ENCODE measurements at places on chromosomes 12 and 14. TPM values are rescaled to one million over a fixed set of nuclear protein-coding genes. Genes with fewer than 3 reads are reported as not detected.

DNA sequence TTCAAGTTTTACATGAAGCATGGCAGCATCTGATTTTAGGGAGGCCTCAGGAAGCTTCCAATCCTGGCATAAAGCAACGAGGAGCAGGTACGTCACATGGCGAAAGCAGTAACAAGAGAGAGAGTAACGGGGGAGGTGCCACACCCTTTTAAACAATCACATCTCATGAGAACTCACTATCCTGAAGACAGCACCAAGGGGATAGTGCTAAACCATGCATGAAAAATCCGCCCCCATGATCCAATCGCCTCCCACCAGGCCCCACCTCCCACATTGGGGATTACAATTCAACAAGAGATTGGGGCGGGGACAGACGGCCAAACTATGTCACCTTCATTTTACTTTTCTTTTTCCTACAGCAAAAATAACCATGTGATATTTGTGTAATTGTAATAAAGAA is 7.2 kb upstream of the MAP3K9 start:
- DNase-seq: no peak

NOXRED1 gene
- total RNA-seq: not detected

DNA sequence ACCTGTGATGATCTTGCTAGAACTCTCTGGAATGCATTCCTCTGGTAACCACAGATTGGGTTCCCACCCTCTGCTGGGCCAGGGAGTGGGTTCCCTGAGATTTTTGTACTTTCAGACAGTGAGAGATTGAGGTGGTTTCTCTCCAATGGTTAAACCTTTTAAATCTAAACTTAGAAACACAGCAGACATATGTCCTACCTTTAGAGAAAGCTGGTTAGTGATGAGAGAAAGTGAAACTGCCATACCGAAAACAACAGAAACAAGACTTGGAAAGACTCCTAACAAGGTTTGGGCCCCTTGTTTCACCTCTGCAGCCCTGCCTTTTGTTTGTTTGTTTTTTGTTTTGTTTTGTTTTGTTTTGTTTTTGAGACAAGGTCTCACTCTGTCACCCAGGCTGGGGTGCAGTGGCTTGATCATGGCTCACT is 9.7 kb upstream of the SGPP1 start:
- no peak for DNase-seq

GRCh38 chr14:54562334-54562733 is 4.6 kb upstream of the SAMD4A start:
- no peak for DNase-seq

CLEC4C gene
- total RNA-seq: not detected

DNA sequence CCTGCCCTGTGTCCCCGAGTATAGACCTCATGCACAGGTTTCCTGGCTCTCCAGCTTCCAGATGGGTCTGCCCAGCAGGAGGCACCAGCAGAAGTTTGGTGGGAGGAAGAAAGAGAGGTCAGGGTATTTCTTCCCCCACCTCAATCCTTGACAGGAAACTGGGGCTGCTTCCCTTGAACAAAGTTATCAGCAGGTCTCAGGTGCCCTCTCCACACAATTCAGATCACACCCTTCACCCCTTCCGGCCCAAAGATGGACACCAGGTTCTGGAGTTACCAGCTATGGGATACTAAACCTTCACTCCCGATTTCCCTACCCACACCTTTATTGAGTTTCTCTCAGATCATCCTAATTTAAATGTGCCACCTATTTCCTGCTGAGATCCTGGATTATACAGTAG is 1.2 kb downstream of the SART3 start:
- no peak for DNase-seq

DNA sequence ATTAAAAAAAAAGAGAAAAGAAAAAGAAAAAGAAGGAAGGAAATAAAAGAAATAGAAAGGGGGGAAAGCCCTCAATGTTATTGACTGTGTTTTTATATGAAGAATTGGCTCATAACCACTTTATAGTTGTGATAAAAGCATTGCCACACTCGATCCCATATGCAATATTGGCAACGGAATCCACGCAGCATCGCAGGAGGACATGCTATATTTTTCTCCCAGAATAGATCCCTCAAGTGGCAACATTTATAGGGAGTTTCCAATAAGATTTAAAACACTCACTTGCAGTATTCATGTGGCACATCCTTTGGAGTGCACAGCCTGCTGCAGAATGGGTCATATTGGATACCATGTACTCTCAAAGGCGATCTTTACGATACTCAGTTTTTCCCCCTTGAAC is 223.3 kb downstream of the EGLN3 start:
- DNase-seq: no peak

- no peak for DNase-seq
Measured at GRCh38 chr12:3726456-3726855, 26.5 kb downstream of the CRACR2A start.

LRTM2 gene
- not detected for total RNA-seq

DNA sequence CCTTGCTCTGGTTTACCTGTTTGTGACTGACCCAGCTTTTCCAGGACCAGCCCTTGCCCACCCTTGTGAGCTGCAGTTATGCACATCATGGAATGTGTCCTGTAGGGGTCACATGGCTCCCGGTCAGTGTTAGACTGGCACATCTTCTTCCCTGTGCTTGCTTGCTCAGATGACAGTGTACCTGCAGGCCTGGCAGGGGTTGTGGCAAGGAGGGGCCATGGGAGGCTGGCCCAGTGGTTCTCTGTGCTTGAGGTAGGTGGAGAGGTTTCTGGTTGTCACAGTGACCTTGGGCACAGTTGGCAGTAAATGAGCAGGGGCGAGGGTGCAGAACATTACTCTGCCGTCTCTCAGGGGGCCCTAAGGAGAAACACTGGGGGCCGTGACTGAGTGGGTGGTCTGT is 27.6 kb upstream of the RD3L start:
- no peak for DNase-seq

FAM234B gene
- total RNA-seq: 3.4 TPM

- DNase-seq: peak; percentile 54
Measured at GRCh38 chr12:131105736-131106348, 152.1 kb downstream of the ADGRD1 start.

DNA sequence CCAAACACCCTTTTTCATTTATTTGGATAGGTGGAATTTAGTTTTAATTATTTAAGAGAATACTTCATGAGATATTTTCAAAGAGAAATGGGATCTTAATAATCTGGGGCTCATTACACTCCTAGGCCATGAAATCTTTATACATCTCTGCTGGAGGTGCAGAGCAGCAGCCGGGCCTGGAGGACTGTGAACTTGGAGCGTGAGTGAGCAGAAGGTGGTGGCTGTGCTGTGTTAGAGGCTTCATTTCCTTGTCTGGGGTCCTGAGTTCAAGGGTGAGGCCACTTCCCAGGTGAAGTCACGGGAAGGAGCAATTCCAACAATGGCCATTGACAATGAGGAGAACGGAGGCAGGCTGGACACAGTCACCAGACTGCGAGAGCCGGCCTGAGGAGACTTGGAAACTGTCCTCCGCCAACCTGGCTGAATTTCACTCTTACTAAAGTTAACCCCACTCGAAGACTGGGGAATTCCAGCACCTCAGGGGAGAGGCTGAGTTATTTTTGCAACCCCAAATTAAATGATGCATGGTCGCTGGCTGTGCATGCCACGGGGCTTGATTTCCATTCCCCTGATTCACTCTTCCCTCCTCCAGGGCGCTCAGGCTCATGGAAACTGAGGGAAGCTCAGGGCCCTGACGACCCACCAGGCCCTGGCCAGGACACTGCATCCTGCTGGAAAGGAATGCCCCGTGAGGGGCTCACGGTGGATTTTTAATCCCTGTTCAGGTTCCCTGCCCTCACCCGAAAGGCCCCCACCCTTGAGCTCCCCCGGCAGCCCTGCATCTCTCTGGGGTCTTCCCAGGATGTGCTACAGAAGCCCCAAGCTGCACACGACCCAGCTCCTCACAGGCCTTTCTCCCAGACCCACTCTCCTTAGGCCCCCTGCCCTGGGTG is 22.6 kb upstream of the TRAF3 start:
- no peak for DNase-seq

MYF5 gene
- total RNA-seq: not detected

DNA sequence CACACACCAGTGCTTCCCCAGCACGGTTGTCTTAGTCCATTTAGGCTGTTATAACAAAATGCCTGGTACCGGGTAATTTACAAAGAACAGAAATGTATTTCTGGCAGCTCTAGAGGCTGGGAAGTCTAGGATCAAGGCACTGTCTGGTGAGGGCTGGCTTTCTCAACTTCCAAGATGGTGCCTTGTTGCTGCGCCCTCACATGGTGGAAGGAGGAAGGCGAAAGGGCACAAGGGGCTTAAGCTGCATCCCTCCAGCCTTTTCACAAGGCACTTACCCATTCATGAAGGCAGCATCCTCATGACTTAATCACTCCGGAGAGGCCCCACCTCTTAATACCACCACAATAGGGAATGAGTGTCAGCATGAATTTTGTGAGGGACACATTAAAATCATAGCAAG is 155.5 kb downstream of the SLC15A5 start:
- no peak for DNase-seq

GRCh38 chr12:107474639-107475539 is 210.7 kb upstream of the PWP1 start:
- DNase-seq: no peak

DNA sequence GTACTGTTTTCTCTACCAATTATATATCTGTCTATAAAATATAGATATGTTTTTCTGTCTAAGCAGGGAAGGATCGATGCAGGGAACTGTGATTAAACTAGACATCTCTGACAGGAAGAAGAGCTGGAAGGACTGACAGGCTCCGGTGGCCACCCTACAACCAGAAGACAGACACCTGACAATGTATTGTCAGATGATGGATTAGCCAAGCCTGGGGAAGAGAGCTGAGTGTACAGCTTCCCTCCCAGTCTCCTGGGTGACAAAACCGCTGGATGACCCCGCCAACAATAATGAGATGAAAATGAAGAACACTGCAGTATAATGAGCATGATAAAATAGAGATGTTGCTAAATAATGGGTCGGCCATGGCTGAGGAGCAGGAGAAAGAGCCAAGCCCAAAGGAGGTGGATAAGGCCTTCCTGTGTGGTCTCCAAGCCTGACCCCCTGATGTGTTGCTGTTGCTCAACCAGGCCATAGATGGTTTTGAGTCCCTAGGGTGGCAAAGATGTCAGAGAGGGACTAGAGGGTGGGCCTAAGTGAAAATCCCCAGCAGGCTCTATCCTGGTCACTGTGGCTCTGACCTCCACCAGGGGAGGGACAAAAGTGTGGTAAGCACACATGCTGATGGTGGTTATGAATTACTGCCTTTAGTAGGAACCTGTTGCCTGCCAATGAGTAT is 28.2 kb downstream of the DHRS2 start:
- no peak for DNase-seq

DNA sequence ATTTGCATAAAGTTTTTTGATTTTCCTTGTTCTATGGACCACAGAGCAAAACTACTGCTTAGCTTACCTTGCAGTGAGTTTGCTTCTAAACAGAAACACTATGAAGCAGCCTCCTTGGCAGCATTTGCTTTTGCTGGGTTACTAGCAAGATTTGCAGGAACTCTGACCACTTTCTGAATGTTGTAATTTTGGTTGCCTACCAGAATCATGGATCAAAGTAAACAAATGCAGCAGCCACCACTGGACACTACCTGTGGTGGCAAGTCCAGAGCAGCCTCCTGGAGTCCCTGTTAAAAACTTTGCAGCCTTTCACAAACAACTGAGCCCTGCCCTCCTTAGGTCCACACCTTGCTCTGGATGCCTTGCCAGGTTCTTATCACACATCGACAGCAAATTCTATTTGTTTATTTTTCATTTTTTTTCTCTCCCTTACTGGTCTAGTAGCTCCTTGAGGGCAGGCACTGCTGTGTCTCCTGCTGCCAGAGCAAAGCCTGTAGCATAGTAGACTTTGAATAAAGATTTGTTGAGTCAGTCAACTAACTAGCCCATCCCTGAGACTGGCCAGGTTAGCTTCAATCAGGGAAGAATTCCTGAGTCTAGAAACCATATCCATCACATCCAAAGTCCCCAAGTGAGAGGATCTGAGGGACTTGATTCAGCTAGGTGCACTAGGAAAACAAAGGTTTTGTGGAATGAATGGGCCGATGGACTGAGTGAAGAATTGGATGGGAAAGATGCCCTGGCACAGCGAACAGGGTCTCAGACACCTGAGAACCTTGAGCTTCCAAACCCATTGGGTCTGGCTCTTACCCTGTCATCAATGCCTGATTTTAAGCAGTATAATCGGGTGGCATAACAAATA is 5.7 kb downstream of the TTC6 start:
- DNase-seq: no peak

NEUROD4 gene
- not detected for total RNA-seq

RNU4-1 gene
- total RNA-seq: 2,904 TPM

DNA sequence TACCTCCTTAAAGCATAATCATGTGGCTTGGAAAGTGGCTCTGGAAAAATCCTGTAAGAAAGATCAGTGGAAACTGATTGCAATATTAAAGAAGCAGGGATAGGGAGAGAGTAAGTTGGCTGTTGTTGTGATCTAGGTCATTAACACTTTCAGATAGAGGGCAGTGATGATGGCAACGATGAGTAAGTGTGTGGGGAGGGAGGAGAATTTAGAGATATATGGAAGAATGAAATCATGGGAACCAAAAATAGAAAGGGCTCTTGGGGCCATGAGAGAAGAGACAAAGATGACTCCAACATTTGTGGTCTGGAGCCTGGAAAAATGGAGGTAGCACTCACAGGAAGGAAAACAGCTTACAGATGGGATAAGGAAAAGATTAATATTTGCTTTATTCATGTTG is 23.3 kb downstream of the SNRPF start:
- no peak for DNase-seq

GRCh38 chr12:73892201-73892600 is 645.4 kb upstream of the ATXN7L3B start:
- no peak for DNase-seq

PLBD1 gene
- 24.1 TPM for total RNA-seq

KRT8 gene
- 259 TPM for total RNA-seq

DNA sequence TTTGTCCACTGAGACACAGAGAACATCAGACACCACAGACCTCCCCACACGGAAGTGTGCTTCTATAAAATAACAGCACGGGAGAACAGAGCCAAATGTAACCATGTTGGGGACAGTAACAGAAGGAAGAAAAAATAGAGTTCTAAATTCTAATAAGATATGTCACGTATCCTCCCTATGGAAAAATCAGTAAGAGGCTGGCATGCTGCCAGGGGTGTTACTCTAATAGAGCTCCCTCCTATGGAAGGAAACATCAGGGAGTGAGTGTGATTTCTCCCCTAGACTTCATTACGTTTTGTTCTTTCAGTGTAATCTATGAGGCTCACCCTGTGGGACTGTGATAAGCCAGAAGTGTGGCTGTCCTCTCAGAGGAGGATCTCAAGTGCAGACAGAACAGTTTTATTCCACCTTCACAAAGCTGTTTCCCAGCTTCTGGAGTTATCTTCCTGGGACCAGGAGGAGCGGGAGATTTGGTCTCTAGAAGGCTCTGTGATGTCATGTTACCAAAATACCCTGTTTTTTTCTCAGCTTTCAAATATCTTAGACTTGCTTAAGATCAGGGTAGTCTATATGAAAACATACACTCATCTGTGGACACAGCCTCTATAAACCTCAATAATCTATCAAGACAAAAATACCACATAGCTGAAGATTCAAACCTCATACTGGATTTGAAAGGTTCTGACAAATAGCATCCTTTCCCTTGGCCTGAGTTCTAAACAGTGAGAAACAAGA is 69.3 kb downstream of the ZFC3H1 start:
- DNase-seq: peak; percentile 70

Data from right cardiac atrium (tissue), 5 donors.